ENCODE measurements at places on chromosomes 5 and 9. TPM values are rescaled to one million over a fixed set of nuclear protein-coding genes. Genes with fewer than 3 reads are reported as not detected.

DNA sequence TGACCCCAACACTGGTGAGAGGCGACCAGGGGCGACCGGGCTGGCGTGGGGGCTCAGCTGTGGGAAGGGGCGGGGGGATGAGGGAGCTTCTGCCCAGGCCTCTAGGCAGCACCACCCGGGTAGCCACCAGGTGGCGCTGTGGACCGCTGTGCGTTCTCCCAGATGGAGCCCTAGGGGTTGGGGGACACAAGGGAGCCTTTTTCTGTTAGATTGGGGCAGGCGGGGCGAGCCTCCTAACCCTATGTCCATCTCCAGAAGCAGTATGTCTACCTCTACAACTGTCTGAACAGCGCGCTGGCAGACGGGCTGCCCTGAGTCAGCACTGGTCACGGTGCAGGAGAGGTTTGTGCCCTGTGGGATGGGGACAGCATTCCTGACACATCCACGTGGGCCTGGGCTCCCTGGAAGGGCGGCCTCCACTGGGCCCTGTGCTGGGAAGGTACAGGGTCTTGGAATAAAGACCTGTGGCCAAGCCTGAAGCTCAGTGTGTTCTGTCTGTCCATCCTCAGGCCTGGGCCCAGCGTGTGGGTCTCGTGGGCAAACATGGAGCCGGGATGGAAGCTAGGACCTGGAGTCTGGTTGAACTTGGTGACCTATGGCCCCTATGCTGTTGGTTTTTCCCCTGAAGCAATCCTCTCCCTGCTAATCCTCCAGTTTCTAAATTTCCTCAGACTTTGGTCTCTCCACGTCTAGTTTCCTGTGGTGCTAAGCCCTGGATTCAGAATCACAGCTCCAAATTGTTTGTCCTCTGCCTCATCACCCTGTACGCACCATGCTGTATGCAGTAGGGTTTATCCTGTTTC is 23.1 kb upstream of the SPTLC1 start:
- DNase-seq = peak; percentile 86

- DNase-seq = no peak
Observed at GRCh38 chr9:4939118-4939561, 45.9 kb upstream of the JAK2 start.

DNA sequence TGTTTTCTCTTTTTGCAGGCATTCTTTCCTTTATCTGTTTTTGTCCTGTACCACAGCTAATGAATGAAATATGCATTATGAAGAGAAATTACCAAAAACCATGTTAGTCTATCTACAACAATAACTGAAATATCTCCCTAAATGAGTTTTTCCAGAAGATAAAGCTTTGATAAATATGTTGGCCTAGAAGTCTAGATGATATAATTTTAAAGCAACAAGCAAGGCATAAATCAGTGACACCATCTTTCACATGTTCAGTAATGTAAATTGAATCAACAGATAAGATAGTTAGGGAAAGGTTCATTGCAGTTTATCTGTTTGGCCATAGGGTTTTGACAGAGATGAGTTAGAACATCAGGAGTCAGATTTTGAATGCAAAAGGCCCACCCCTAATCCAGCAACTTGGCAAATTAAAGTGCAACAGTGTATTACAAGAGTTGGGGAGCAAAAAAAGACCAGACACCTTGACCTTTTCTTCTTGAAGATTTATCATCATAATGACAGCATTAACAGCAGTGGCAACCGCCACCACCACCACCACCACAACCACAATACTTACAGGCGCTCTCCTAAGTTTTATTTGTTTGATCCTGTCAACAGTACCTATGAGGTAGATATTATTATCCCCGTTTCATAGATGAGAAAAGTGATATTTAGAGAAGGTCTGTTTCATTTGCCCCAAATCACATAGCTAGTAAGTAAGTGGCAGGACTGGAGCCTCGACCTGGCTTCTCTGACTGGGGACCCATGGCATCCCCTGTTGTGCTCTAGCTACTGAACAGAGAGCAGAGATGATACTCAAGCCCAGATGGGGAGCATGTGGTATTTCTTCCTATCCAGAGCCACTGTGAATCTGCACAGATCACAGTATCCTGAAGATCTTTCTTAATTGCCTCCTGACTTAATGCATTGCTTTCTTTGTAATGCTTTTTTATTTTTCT is 122.8 kb upstream of the DHFR start:
- DNase-seq = no peak

DNA sequence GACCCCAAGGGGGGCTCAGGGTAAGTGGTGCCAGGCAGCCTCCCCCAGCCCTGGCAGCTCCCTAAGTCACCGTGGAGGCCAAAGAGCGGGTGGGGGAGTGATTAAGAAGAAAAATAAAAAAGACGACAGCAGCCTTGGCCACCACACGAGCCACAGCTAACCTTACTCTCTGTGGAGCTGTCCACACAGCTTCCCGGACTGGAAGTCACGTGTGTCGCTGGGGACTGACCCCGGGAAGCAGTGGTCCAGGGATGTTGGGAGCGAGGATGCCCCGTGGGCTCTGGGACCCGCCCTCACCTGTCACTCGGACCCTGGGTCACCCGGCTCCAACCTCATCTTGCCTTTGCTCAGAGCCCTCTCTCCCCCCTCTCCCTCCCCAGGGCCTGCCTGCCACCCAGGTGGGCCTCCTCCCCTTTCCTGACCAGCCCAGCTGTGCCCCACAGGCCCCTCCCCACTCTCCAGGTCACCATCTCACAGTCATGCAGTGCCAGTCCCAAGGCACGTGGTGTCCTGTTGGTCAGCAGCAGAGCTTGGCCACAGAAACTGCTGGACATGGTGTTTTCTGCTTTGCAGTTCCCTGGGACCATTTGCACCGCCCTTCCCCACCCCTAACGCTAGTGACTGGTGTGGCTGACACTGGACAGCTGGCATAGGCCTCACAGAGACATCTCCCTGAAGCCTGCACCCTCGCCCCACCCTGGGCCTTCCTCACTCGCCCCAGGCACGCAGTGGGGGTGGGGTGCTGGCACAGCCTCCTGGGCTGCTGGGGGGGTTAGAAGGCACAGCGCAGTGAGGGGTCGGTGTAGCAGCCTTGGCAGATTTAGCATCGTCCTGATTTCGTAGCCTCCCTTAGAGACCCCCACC is 9.8 kb upstream of the EXOC3 start:
- peak; percentile 23 for DNase-seq

DNA sequence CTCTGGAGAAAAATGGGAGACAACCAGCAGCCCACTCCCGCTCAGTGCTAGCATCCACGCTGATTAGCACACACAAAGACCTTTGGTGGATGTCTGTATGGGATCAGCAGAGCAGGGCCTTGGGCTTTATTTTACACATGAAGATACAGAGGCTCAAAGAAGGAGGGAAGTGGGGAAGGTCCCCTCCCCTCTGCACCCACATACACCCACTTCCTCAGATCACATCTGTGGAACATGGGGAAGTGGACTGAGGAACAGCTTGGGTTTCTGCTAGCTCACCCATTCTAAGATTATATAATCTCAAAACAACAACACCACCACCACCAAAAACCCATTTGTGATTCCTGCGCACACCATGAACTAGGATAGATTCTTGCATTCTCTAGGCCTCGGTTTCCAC is 14.0 kb downstream of the GGTA1 start:
- no peak for DNase-seq

DNA sequence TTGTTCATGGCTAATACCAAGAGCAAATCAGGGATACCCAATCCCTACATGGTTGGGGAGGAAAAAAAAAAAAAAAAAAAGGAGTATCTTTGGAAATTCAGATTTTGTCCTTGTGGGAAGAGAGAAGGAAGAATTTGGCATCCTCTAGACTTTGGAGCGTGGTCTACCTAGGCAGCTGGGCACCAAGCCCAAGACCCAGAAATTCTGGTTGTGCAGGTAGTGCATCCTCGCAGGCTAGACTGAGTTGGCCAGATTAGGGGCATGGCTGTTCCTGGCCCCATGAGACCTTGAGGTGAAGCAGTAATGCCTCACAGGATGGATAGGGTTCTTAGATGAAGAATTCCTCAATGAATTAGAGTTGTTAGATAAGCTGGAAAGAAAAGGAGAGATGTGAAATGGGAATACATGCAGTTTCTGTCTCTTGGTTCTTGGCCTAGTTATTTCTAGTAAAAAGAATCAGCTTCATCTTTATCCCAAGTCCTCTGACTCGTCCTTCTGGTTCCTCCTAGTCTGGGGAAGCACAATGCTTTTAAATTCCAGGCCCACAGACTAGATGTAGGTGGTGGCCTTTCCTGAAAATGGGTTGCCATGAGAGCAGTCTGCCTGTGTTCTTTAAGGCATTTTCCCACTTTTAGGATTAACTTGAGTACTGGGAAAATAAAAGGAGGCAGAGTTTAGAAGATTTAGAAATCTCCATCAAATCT is 140.5 kb upstream of the RUSC2 start:
- no peak for DNase-seq

- peak; percentile 53 for DNase-seq
Observed at GRCh38 chr9:101601904-101602765, 7.4 kb upstream of the PPP3R2 start.

GRCh38 chr5:131786900-131787692 is 9.7 kb downstream of the FNIP1 start:
- no peak for DNase-seq

- no peak for DNase-seq
Observed at GRCh38 chr9:99026956-99027298, 78.0 kb upstream of the TGFBR1 start.

DNA sequence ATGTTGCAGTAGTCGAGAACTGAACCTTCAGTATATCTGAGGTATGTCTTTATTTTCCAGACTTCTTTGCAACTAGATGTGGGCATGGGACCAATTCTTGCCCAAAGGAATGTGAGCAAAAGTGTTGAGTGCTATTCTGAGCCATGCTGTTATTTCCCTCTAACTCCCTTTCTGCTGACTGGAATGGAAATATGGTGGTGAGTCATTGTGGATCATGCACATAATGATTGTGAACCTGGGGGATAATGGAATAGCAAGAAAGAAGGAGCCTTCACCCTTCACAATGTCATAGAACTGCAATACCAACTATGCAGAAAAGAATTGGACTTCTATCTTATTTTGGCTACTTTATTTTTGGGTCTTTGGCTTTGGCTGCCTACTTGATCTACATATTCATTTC is 10.3 kb upstream of the DOCK2 start:
- DNase-seq = no peak

DNA sequence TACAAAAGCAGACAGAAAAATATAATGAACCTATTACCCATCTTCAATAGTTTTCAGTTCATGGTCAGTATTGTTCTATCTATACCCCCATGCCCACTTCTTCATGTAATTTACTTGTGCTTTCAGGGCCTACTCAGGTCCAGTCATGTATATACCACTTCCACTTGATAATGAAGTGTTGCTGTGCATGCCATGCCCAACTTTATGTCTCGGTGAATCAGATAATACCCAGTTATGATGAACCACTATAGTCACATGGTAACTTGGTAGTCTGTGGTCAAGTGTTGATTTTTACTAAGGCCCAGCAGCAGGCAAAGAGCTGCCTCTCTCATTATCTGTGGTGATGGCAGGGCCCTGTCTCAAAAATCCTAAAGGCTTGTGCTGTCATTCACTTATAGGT is 70.7 kb upstream of the IL33 start:
- DNase-seq = no peak

Gene DMGDH
- total RNA-seq = 0.37 TPM

Gene PCYOX1L
- total RNA-seq = 16.5 TPM

Gene LMNB1
- total RNA-seq = 225 TPM

Gene ADAMTS13
- 8.8 TPM for total RNA-seq

Measured in H9 (cell line).